MCF 10A (cell line): ENCODE measurements at places on chromosomes 5 and 9. TPM values are rescaled to one million over a fixed set of nuclear protein-coding genes. Genes with fewer than 3 reads are reported as not detected.

GRCh38 chr5:16427587-16427986 is 38.0 kb downstream of the ZNF622 start:
- no peak for DNase-seq
- H3K4me1 ChIP-seq: no peaks in the 10 kb centered on the region
- H3K27me3 ChIP-seq: peaks cover 22% of the 10 kb centered on the region
- H3K27ac ChIP-seq: no peak overlapping the region
- no peaks in the 10 kb centered on the region for H3K36me3 ChIP-seq

GRCh38 chr9:122526602-122527001 is 491 bp downstream of the OR1N1 start:
- peaks cover 46% of the 10 kb centered on the region for H3K27me3 ChIP-seq
- no peak overlapping the region for H3K27ac ChIP-seq
- no peaks in the 10 kb centered on the region for H3K36me3 ChIP-seq
- H3K4me3 ChIP-seq: no peak overlapping the region
- H3K4me1 ChIP-seq: peaks cover 6% of the 10 kb centered on the region

DNA sequence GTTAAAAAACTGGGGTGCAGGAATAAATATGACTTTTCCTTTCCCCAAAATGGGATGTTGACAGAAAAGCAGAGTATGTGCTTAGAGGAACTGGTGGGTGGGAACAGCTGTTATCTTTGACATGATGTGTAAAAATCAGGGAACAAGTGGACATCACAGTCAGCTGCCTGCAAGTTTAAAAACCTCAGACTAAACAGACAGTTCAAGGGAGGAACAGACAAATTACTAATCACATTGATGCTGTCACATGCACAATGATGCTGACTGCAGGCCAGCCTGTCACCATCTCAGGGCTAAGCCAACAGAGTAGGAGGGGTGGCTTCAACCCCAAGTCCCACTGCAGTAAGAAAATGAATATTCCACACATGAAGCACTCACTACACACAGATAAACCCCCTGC is 38.2 kb upstream of the UBAP2 start:
- no peak overlapping the region for H3K27ac ChIP-seq
- no peak overlapping the region for H3K4me3 ChIP-seq

DNA sequence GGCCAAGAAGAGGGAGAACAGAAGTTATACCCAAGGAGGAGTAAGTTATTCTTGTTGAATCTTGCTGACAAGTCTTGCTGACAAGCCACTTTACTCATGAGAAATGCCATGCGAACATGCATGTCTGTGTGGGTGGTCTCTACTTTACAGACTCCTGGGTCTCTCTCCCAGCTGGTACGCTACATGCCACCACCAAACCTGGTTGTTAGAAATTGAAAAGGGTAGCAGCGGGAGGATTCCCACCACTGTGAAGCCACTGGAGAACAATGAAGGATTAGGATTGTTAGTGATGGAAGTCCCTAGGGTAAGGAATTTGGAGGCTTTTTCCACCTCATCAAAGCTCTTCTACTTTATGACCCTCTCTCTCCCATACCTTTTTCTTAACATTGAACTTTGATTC is 53.6 kb upstream of the GABRB2 start:
- no peak overlapping the region for H3K4me3 ChIP-seq
- no peak overlapping the region for H3K27ac ChIP-seq
- H3K27me3 ChIP-seq: no peaks in the 10 kb centered on the region
- no peaks in the 10 kb centered on the region for H3K36me3 ChIP-seq

DNA sequence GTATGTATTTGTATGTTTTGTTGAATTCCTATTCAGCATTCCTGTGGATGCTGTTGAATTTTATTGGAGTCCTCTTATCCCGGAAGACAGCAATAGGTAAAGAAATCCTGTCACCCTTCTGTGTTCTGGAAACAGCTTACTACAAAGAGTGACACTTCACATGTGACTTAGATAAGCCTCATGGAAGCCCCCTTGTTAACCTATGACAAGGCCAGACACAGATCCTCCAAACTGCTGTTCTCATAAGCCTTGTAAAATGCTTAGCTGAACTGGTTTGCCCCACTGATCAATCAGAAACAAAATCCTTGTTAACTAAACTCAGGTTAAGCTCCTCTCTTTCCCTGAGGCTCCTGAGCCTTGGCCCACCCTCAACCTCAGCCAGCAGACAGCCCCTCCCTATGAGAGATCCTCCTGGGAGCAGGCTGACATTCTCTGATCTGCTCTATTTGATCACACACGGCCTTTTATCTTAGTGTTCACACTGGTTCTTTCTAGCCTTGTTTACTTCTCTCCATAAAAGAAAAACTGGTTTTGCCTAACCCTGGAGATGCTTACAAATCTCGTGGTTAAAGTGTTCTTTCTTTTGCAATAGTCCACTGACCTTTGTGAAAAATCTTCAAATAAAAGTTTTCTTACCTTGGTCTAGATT is 29.4 kb upstream of the ATP6V1G1 start:
- no peaks in the 10 kb centered on the region for H3K4me1 ChIP-seq
- no peak overlapping the region for H3K27ac ChIP-seq
- no peaks in the 10 kb centered on the region for H3K36me3 ChIP-seq

- no peaks in the 10 kb centered on the region for H3K36me3 ChIP-seq
- DNase-seq: no peak
- no peaks in the 10 kb centered on the region for H3K27me3 ChIP-seq
- no peaks in the 10 kb centered on the region for H3K4me1 ChIP-seq
- no peak overlapping the region for H3K27ac ChIP-seq
- H3K4me3 ChIP-seq: no peak overlapping the region
These were observed 15.2 kb upstream of the HOMER1 start for GRCh38 chr5:79529110-79529509.

DNA sequence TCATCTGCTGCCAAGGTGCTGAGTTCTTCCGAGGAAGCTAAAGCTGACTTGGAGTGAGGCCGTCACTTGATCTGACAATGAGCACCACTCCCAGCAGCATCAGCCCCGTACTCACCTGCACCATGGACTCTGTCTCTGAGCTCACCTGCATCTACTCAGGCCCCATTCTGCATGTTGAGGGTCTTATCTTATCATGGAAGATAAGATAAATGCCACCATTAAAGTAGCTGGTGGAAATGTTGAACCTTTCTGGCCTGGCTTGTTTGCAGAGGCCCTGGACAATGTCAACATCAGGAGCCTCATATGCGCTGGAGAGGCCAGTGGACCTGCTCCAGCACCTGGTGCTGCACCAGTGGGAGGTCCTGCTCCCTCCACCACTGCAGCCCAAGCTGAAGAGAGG is 35.0 kb upstream of the HMGCS1 start:
- H3K36me3 ChIP-seq: no peaks in the 10 kb centered on the region
- no peak overlapping the region for H3K27ac ChIP-seq
- no peak overlapping the region for H3K4me3 ChIP-seq
- no peak for DNase-seq
- H3K4me1 ChIP-seq: no peaks in the 10 kb centered on the region
- H3K27me3 ChIP-seq: no peaks in the 10 kb centered on the region

DNA sequence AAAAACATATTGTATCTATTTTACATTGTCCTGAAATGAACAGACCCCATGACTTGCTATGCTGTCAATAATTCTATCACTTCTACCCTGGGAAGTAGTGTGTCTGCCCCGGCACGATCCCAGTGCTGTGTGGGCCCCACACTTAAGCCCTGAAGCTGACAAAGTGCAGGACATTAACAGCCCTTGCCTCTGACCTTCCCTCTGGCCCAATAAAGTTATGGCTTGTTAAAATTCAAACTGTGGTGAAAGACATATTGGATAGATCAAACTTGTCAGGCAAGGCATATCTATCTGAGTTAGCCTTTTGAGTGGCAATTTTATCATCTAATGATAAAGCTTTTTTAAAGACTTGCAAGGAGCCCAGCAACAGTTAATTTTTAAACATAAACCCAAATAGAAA is 229.2 kb downstream of the SPOCK1 start:
- no peak for DNase-seq
- H3K27me3 ChIP-seq: no peaks in the 10 kb centered on the region
- no peak overlapping the region for H3K27ac ChIP-seq

DNA sequence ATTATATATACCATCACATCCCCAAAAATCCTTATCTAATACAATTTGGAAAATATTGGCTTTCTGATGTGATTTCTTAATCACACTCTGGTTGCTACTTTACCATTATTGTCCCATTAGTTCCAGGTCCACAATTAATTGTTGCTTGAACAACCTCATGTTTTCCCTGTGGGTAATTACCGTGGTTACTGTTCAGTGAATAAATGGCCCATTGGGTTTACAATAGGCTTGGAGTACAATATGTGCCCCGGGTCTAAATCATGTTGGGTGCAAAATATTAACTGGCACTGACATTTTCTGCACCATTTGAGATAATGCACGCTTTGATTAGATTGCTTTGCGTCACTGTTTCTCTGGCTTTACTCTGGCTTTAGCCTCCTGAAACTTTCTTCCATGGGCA is 163.7 kb downstream of the GABBR2 start:
- H3K36me3 ChIP-seq: no peaks in the 10 kb centered on the region
- no peaks in the 10 kb centered on the region for H3K4me1 ChIP-seq
- H3K27me3 ChIP-seq: peaks cover 54% of the 10 kb centered on the region
- no peak for DNase-seq
- H3K4me3 ChIP-seq: no peak overlapping the region

- H3K36me3 ChIP-seq: peaks cover 12% of the 10 kb centered on the region
- no peak overlapping the region for H3K4me3 ChIP-seq
- H3K4me1 ChIP-seq: peaks cover 17% of the 10 kb centered on the region
- H3K27ac ChIP-seq: no peak overlapping the region
- no peaks in the 10 kb centered on the region for H3K27me3 ChIP-seq
- no peak for DNase-seq
These were observed 3.7 kb upstream of the ICE1 start for GRCh38 chr5:5418764-5419163.

GRCh38 chr9:982394-983230 is 6.2 kb downstream of the DMRT3 start:
- no peaks in the 10 kb centered on the region for H3K36me3 ChIP-seq
- no peak overlapping the region for H3K4me3 ChIP-seq
- DNase-seq: peak; percentile 36
- H3K27ac ChIP-seq: no peak overlapping the region

DNA sequence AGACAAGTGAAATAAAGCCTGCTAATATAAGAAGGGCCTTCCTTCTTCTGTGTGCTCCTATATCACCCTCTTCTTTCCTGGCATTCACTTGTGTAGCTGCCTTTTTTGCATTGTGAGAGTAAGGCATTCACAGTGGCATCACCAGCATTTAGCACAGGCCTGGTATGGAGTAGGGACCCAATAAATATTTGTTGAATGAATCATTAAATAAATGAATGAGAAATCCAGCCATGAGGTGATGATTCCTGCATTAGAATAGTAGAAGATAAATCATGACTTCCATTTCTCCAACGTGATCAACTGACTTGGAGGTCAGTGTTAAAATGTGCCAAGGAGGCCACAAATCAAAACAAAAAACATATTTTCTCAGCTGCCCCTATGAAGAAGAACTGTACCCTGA is 3.9 kb downstream of the PLPPR1 start:
- no peak for DNase-seq
- peaks cover 70% of the 10 kb centered on the region for H3K27me3 ChIP-seq
- no peaks in the 10 kb centered on the region for H3K4me1 ChIP-seq

DNA sequence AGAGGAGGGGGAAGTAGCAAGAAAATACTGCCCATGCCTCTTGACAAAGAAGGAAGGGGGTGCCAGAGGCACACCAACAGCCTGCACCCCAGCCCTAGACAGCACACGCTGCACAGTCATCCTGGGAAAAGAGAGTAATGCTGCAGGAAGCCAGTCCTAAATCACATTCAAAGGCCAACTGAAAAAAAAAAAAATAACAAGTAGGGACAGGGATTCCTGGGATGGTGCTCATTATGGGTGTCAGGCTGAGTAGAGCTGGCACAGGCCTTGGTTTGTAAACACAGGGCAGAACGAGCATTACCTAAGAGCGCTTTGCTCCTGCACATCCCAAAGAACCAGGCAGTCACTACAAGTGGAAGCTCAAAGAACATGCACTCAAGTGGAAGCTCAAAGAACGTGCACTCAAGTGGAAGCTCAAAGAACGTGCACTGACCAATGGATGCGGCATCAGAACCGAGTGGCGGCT is 7.8 kb downstream of the RAPGEF1 start:
- no peak overlapping the region for H3K4me3 ChIP-seq
- H3K4me1 ChIP-seq: peaks cover 69% of the 10 kb centered on the region
- H3K27ac ChIP-seq: peak overlapping the region; percentile 72
- no peaks in the 10 kb centered on the region for H3K27me3 ChIP-seq
- H3K36me3 ChIP-seq: peaks cover 4% of the 10 kb centered on the region

DNA sequence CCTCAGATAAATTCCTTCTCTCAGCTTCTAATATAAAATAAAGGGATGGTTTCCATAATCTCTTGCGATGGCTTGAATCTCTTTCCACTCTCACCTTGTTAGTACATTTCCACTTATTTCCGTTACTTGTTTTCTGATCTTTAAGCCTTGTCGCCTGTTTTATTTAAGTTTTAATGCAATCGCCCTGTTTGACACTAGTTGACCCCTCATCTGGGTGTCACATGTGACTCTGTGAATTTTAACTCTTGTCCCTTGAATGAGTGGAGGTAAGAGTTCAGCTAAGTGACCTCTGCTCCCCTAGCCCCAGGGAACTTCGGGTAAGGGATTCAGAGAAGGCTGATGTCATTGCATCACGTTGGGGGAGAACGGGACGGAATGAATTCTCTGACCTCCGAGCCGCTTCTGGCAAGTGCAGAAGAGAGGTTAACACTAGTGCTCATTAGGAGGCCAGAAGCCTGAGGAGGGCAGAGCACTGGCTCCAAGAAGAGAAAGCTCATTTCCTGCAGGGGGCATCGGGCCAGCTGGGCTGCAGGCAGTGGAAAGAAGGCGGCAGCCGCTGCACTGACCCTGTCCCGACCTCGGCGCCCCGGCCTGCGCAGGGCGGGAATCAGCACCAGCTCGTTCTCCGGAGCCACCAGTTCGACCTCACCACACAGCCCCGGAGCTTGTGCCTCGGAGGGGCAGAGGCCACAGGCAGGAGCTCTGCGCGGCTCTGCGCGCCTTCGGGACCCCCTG is 569 bp downstream of the HINT2 start:
- peaks cover 11% of the 10 kb centered on the region for H3K27me3 ChIP-seq
- peak overlapping the region; percentile 87 for H3K4me3 ChIP-seq
- peak; percentile 59 for DNase-seq
- H3K4me1 ChIP-seq: peaks cover 20% of the 10 kb centered on the region

GRCh38 chr5:129770024-129770820 is 22.3 kb downstream of the MINAR2 start:
- H3K36me3 ChIP-seq: no peaks in the 10 kb centered on the region
- no peak for DNase-seq
- H3K4me3 ChIP-seq: no peak overlapping the region
- peaks cover 5% of the 10 kb centered on the region for H3K4me1 ChIP-seq

- no peaks in the 10 kb centered on the region for H3K27me3 ChIP-seq
- DNase-seq: no peak
- H3K4me3 ChIP-seq: no peak overlapping the region
- peaks cover 12% of the 10 kb centered on the region for H3K36me3 ChIP-seq
These were observed 97.9 kb downstream of the ZNF618 start for GRCh38 chr9:113973963-113974413.

GRCh38 chr9:117737721-117738226 is 33.6 kb downstream of the TLR4 start:
- H3K4me1 ChIP-seq: no peaks in the 10 kb centered on the region
- H3K36me3 ChIP-seq: no peaks in the 10 kb centered on the region

The SELENOP gene
- 5.8 and 8.3 TPM in 2 replicates for total RNA-seq

The PCDHA4 gene
- total RNA-seq: 0.16 and 0.49 TPM in 2 replicates

The NUTM2F gene
- not detected in 2 replicates for total RNA-seq

The CD74 gene
- not detected in 2 replicates for total RNA-seq

The ANXA2R gene
- 0.98 and 1.3 TPM in 2 replicates for total RNA-seq

The REEP2 gene
- total RNA-seq: 0.77 and 0.81 TPM in 2 replicates

The SPATA31A3 gene
- not detected in 2 replicates for total RNA-seq
